Kasumi-1 (cell line): ENCODE measurements at places on chromosomes 5 and 9.
A peak's percentile ranks its signal among the peaks of the same experiment; 100 is the strongest.

GRCh38 chr9:69472101-69472620 lies 147.1 kb downstream of the ENTREP1 start:
- no peak for DNase-seq

DNA sequence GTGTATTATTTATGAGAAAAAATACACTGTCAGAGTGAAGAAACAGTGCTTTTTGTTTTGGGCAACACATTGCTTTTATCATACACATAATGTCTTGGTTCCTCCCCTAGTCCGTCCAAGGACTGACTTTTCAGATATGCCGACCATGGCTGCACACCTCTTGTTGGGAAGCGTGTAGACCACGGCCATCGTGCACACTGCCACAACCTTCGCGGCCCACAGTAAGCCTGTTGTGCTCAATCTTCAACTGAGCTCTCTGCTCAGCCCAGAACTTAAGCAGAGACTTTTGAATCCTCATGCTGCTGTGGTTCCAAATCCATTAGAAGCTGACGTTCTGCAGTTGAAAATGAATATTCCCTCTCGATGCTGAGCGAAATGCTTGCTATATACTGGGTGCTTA lies 157.6 kb upstream of the IRX2 start:
- no peak for DNase-seq

DNA sequence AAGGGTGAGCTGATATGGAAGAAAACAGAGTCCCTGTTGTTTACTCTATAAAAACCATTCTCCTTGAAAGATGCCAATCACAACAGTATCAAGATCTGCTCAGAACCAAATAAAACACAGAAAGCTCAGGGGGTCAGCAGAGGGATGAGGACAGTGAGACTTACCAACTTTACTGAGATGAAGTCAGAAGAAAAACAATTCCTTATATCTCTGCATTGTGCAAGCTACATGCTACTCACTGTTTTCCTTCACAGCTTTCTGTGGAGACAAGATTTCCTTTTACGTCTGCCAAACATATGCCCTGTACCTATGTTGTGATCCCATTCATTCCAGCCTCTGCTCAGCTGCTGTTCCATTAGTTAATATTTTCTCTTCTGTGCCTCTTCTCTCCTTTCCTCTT lies 185.6 kb downstream of the TSSK1B start:
- DNase-seq = no peak

DNA sequence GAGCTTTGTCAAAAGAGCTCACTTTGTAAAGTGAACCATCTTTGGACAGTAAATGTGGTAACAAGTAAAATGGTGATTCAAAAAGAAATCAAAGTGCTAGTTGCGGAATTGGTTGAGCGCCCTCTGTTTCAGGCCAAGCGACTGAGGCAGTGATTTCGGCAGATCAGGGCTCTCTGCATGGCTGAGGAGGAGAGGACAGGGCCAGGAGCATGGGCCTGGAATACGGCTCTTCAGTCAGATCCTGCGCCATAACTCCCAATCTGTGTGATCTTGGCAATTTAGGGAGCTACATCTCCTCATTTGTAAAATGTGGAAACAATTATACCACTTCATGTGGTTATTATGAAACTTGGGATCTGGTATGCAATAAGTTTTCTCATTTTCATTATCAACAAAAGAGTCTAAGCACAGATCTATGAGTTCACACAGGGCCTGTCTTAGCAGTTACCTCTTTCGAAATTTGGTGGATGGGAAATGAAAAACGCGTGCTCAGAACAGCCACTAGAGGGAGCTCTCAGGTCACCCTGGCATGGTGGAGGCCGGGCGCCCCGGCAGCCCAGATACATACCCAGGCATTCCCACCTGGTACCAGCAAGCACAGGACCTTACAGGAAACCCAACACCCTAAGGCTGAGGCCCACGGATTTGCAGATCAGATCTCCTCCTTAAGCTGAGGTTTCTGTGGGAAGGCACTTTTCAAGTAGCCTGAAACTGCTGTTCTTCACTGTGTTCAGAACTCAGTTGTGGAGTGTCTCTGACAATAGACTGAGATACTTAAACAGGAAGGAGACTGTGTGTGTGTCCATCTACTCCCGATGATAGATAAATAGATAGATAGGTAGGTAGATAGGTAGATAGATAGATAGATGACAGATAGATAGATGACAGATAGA lies 303.7 kb downstream of the RAB3C start:
- peak; percentile 82 for DNase-seq

- DNase-seq = peak; percentile 5
These were observed 532.2 kb upstream of the SGCD start for GRCh38 chr5:155794795-155795194.

DNA sequence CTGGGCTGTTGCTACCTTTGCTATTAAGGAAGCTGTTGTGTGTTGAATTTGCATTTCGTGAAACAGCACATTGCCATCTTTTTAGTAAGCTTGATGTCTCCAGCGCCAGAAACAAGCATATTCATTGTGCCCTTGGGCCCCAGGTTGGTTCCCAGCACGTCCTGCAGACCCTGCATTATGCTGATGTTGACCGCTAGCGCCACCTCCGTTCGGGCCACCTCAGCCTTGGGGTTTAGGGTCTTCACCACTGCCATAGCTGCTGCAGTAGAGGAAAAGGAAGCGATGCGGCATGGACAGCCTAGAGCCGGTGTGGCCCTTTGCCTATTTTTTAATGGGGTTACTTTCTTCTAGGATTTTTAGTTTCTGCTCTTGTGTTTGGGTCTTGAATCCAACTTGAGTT lies 23.8 kb upstream of the OTULIN start:
- DNase-seq = no peak

GRCh38 chr5:14741801-14742440 lies 77.4 kb downstream of the OTULIN start:
- no peak for DNase-seq

DNA sequence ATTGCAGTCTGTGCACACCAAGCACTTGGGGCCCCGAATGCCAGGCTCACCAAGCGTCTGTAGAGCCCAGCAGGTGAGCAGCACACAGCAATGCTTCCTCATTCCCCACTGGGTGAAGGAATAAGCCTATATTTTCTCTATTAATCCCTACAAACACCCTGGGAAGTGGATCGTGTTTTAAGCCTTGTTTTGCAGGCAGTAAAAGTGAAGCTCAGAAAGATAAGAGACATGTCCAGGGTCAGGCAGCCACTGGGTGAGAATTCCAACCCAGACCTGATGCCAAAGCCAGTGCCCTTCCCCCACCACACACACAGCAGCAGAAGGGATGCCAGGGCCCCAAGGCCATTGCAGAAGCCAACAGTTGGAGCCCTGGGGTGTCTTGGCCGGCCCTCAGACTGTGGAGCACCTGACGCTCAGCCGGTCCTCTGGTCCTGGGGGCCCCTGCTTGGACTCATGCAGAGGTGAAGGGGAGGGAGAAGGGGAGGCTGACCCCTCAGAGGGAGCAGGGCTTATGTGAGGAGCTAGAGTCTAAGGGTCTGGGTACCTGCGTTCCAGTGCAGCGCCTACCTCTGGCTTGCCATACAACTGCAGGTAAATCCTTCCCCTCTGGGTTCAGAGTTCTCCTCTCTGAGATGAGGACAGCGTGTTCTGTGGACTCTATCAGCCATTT lies 26.3 kb upstream of the SYNPO start:
- no peak for DNase-seq

- no peak for DNase-seq
These were observed 1006.6 kb upstream of the DMAC1 start for GRCh38 chr9:8806150-8806549.

DNA sequence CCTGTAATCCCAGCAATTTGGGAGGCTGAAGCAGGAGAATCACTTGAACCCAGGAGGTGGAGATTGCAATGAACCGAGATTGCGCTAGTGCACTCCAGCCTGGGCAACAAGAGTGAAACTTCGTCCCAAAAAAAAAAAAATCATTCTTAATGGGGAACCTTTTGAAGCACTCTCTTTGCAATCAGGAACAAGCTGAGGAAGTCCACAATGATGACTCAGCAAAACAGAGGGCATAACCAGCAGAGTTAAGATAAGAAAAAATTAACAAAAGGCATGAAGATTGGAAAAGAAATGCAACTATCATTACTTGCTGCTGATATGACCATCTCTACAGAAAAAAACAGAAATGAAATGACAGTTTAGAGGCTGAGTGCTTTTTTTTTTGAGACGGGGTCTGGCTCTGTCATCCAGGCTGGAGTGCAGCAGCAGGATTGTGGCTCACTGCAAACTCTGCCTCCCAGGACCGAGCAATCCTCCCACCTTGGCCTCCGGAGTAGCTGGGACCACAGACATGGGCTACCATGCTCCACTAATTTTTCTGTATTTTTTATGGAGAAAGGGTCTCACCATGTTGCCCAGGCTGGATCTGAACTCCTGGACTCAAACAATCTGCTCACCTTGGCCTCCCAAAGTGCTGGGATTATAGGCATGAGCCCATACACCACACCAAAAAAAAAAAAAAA lies 88.0 kb downstream of the FNBP1 start:
- DNase-seq = peak; percentile 68

DNA sequence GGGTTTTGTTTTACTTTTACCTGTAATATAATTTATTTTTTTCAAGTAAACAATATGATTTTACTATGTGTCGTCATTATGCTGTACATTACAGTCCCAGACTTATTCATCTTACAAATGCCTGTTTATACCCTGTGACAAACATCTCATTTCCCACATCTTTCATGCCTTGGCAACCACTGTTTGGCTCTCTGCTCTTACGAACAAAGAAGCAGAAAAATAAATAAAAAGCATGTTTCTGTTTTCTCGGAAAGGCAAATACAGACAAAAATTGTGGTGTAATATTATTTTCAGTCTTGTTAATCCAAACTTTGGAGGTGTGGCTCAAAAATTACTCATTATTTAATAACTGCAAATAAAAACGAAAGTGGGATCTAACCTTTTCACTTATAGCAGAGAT lies 393.0 kb downstream of the CDH12 start:
- DNase-seq = no peak

- no peak for DNase-seq
These were observed 35.6 kb downstream of the SLC30A5 start for GRCh38 chr5:69129413-69129812.

GRCh38 chr5:6781716-6782115 lies 68.5 kb downstream of the TENT4A start:
- DNase-seq = no peak

- no peak for DNase-seq
These were observed 269.8 kb downstream of the NR3C1 start for GRCh38 chr5:143133721-143134120.

GRCh38 chr9:127980060-127980705 lies 606 bp downstream of the EEIG1 start:
- no peak for DNase-seq

- no peak for DNase-seq
These were observed 50.6 kb downstream of the SIL1 start for GRCh38 chr5:139147483-139148087.

DNA sequence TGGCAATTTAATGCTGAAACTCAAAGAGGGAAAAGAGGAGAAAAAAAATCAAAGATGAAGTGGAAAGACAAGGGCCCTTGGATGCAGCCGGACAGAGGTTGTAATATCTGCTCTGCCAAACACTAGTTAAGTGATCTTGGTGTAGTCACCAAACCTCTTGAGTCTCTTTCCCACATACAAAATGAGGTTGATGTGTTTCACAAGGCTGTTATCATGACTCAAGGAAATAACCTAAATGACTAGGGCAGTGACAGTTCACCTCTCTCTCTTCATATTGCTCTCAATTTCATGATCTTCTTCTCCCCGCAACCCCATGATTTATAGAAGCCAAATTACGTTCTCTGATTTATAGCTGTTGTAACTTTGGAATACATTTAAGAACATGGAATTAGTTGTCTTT lies 44.9 kb downstream of the PIK3R1 start:
- no peak for DNase-seq

- DNase-seq = no peak
These were observed 173.7 kb upstream of the NFIB start for GRCh38 chr9:14487547-14488185.

DNA sequence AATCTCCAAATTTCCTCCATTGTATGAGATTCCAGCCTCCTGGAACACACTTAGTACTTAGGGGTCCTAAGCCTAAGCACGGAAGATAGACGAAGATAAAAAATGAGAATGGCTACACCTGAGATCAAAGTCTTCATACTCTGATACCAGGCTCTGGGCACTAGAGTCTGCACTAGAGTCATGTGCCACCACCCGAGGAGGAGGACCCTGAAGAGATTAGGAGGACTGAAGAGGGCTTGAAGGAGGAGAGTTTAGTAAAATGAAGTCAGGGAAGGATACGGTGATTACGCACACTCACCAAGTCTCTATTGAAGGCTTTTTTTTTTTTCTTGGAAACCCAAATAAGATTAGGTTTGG lies 573 bp upstream of the SPATA24 start:
- no peak for DNase-seq

DNA sequence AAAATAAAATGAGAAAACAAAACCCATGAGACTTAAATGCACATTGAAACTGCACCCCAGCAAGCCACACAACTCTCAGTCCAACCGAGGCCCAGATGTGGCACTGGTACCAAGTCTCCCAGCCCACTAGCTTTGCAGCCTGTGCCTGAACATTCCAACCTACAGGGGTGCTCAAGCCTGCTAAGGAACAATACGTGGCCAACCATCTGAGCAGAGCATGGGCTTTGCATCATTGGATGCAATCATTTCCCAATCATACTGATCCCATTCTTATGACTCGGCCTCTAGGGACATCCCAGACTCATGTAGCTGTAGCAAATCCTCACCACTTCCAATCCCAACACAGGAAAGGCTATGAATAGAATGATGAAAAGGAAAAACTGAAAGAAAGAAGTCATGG lies 297.2 kb downstream of the SPOCK1 start:
- DNase-seq = no peak

DNA sequence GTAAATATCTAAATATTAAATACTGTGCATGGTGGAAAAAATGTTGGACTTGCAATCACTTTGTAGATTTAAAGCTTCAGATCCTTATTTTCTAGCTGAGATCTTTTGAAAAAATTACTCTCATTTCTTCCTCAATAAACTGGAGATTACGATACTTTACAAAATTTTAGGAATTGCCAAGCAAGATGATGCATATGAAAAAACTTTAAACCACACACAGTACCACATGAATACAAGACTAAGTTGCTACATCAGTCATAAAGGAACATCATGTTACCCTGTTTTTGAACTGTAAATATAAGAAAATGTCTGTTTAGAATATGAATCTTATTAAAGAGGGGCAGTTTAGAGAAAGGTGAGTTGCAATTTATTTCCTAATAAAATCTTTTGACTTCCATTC lies 703.6 kb upstream of the NUDT12 start:
- DNase-seq = no peak

- peak; percentile 82 for DNase-seq
These were observed at the start of gene PKD2L2 for GRCh38 chr5:137888863-137889759. Gene PKD2L2, plus strand, starts transcription at chr5:137889457. Its CDS starts 35 bp downstream, at chr5:137889492.

DNA sequence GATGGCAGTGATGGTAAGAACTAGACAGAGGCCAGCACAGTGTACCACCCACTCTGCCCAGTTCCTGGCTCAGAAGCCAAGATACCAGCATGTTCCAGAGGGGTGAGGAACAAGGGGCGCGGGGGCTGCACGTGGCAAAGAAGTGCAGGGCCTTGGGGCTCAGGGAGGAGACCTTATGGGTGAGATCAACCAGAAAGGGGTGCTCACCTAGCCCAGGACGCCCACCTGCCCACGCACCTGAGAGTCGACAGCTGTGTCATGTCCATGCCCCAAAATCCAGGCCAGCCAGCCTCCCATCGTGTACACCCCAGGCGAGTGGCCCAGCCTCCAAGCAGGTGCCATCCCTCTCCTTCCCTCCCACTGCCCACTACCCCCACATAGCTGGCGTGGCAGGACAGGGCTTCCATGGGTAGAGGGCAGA lies 34.9 kb downstream of the BICD2 start:
- DNase-seq = no peak

- DNase-seq = no peak
These were observed 1413.1 kb upstream of the CDH6 start for GRCh38 chr5:29780401-29780800.

GRCh38 chr5:177264178-177264577 lies 39.3 kb downstream of the RAB24 start:
- DNase-seq = no peak
